Stimulated activated CD4-positive, alpha-beta T cell treated with anti-CD3 and anti-CD28 coated beads, Interleukin-4, amount 100 ng/mL, for 48 hours (primary cell): ENCODE measurements at places on chromosomes 3 and 15.

DNA sequence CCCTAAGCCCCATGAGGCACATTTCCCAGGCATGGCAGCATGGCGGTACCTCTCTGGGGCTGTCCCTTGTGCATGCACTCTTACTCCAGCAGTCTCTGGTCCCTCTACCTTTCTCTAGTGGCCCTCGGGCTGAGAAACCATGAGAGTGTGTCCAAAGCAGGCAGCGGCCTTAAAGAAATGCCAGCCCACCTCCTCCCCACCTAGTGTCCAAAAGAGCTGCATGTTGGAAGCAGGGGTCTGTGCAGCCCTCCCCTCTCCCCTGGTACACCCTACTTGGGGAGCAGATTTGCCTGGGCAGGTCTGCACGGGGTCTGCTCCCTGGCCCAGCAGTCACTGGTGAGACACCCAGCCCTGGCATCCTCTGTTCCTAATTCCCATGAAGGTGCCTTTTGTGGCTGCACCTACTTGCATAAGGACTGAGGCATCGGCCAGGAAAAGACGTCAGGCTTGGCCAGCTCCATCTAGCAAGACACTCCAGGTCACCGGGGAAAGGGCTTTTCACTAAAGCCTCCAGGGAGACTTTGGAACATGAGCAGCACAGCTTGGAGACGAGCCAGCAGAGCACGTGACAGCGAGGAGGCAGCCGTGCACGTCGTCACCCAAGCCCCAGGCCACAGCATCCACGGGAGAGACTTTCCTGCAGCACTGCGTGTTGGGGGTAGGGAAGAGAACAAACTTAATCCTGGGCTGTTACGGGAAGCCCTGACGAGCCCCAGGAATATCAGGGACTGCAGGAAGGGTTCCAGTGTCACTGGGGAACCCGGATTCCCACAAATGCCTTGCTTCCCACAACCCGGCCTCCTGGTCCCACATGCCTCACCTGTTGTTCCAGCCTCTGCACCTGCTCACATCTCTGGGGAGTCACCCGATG is 38.8 kb downstream of the TM2D3 start:
- no peak for DNase-seq

- no peak for DNase-seq
Measured at GRCh38 chr15:58980351-58980939, 7.0 kb upstream of the RNF111 start.

DNA sequence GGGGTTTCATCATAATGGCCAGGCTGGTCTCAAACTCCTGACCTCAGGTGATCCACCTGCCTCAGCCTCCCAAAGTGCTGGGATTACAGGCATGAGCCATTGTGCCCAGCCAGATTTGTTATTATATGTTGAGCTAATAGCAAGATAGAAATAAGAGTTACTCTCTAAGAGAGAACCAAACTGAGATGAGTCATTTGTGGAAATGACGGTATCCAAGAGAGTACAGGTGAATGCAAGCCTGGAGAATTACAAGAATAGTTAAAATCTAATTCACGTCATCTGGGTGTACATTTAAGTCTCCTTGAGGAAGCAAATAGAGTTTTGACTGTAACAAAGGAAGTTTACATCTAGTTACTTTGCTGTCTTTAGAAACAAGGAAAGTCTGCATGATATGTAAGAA is 12.0 kb upstream of the CDIN1 start:
- no peak for DNase-seq

DNA sequence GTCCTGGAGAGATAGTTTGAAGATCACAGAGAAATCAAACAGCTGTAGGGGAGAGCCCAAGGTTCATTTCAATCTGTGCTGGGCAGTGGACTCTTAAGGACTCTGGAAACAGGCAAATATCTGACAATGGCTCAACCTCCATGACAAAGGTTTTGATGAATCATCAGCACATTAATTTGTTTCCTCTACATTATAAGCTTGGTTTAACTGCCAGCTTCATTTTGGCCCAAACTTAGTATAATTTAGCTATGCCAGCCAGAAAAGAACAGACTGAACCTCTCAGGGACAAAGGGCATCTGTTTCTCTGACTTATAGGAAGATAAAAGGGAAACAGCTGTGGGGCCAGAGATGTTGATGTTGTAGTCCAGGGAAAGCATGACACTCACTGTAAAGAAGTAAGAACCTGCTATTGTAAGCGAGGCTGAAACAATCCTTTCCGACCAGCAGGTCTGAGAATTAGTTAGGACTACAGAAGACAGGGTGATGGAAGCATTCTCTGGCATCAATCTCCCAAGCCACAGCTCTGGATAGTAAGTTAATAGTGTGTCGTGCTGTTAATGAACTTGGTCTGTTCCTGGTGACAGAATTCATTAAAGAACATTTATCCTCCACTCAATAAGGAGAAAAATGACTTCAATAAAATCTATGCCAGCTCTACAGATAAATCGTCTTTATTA is 110.1 kb downstream of the KCNMB2 start:
- no peak for DNase-seq

- no peak for DNase-seq
Measured at GRCh38 chr15:88814393-88814792, 11.2 kb downstream of the ACAN start.

GRCh38 chr15:77104155-77104554 is 33.2 kb upstream of the TSPAN3 start:
- DNase-seq: no peak

GRCh38 chr3:118938183-118938961 is 96.3 kb downstream of the IGSF11 start:
- no peak for DNase-seq

DNA sequence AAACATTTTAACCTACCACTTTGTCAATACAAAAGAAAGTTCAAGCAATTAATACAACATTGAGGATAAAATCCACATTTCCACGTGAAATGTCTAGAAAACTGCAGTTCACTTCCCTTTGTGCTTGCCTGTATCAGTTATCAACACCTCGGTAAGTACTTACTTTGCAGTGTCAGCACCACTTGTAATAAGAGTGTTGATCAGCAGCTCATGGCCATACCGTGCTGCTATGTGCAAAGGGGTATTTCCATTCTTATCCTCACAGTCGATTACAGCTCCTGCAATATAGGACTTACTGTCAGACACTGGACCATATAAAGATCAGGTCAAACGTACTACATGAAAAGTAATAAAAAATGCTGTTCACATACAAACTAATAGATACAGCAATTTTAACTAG is 84.4 kb downstream of the ANKRD28 start:
- no peak for DNase-seq

DNA sequence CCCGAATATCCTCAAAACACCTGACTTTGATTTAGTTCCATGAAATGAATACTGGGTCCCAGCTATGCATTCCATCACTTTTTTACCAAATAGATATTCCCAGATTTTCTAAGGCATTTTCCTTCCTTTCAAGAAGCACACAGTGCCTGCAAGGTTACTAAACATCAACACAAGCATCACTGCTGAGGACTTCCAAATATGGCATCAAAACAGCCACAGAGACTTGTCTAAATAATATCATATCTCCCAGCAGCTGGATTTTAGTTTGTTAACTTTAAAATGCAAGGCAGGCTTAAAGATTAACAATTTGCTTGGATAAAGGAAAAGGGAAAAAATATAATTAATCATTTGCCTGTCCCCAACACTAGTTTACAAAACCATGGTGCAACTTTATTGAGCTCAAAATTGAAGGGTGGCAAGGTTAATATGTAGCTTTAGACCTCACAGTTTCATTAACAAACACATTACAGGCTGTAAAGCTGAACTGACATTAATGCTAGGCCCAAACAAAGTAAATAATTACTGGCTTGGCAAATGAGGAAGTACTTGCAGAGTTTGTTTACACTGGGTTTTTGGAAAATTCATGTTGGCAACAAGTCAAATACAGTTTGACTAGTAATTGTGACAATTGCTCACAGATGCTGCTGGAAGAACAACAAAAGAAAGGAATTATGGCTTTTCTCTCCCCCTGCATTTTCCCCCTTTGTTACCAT is 401.7 kb upstream of the CDIN1 start:
- no peak for DNase-seq

GRCh38 chr3:23567917-23568316 is 237.8 kb upstream of the UBE2E1 start:
- no peak for DNase-seq

DNA sequence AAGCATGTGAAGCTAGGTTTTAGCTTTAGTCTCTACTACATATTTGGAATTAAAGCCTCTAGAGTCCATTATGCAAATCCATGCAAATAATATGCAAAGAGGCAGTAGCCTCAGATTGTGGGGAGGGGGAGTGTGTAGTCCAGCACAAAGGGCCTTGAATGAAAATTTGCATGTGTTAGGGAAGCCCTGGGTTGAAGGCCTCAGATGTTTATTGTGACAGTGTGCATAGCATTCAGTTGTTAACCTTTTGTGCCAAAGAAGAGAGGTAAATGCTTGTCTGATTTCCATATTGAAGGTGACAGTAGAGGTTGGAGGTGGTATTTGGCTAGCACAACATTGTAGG is 24.5 kb upstream of the BFSP2 start:
- DNase-seq: no peak

- no peak for DNase-seq
Measured at GRCh38 chr3:99980606-99981005, 133.7 kb downstream of the FILIP1L start.

DNA sequence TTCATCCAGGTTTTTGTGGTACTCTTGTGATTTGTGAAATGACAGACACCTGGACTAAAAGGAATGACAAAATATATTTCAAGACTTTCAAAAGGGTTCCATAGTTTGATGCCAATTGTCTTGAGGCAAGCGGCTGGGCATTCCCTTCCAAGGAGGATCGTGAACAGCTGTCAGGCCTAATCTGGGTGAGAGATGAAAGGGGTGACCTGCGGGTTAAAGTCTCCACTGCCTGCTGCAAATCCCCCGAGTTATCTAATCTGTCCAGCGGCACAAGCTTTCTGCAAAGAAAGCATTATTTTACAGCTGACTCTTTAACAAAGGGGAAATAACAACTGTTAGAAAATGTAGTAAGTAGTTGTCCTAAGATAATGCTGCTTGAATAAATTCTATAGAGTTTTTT is 128.7 kb upstream of the MB21D2 start:
- DNase-seq: no peak

DNA sequence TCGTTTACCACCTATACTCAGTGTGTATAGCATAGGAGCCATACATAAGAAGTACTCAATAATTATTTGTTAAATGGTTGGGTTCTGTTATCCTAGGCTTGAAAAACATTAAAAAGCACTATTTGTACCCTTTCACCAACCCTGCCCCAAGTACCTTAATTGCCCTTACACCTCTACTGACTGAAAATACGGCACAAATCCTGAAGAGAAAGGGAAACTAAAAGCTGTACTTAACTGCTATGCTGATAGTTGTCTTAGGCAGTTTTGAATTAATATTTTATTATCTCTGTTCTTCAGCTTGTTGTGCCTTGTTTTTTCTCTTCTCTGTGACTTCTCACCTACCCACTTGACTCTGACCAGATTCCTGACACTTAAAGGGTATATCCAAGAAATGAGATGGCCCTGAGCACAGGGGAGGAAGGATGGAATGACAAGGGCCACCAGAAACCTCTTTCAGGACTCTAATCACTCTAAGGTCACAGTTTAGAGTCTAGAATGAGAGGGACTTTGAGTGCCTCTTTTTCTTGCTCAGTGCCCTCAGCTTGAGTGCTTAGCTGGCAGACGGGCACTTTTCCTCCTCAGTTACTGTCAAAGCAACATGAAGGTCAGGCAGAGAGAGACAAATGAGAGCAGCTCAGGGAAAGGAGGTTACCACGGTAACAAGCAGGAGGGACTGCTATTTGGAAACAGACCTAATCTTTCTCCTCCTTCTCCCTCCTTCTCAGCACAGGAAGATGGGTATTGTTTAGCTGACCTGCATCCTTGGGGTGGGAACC is 136.5 kb downstream of the ZNF609 start:
- DNase-seq: no peak

DNA sequence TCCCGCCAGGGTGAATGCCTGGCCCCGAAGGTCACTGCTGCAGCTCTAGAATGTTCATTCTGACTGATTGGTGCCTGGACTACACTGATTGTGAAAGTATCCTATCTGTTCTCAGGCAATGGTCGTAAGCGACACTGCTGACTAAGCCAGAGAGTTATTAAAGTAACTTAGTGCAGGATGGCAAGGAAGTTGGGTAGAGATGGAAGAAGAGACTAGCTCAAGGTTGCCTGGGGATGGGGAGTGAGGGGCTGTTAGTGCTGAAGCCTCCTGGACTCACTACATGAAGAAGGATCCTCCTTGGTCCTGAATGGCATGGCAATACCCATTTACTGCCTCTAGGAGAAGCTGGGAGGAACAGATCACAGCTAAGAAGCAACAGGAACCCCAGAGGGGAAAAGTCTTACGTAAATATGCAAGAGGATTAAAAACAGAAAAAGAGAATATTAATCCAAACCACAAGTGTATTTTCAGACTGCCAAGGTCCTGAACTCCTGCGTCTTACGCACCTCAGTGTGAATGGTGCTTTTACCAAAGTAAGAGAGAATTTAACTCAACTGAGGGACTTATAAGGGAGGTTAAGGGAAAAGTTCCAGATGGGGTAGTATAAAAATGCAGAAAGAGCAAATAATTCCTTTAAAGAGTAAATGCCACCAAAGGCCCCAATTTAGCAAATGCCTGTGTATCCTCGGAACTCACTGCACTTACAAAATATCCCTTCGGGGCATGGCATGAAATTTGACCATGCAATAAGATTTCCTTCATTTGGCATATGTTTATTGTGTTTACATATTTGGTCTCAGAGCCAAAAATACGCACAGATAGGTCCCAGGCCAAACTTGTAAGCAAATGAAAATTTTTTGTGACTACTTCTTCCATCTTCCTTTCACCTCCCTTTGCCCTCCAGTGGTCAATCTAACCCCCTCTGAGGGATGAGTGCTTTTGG is 64.0 kb upstream of the DGKG start:
- DNase-seq: no peak

- DNase-seq: no peak
Measured at GRCh38 chr15:30978328-30978727, 13.1 kb downstream of the MTMR10 start.

- no peak for DNase-seq
Measured at GRCh38 chr3:107947203-107947602, 143.6 kb downstream of the CD47 start.

GRCh38 chr3:73378207-73378606 is 246.5 kb downstream of the PDZRN3 start:
- no peak for DNase-seq

- DNase-seq: no peak
Measured at GRCh38 chr3:52176951-52177700, 20.8 kb upstream of the ALAS1 start.

GRCh38 chr3:3178498-3179328 is 778 bp downstream of the CRBN start:
- DNase-seq: no peak
